OCI-M1 (cell line): ENCODE measurements at places on chromosomes 7 and 10.

DNA sequence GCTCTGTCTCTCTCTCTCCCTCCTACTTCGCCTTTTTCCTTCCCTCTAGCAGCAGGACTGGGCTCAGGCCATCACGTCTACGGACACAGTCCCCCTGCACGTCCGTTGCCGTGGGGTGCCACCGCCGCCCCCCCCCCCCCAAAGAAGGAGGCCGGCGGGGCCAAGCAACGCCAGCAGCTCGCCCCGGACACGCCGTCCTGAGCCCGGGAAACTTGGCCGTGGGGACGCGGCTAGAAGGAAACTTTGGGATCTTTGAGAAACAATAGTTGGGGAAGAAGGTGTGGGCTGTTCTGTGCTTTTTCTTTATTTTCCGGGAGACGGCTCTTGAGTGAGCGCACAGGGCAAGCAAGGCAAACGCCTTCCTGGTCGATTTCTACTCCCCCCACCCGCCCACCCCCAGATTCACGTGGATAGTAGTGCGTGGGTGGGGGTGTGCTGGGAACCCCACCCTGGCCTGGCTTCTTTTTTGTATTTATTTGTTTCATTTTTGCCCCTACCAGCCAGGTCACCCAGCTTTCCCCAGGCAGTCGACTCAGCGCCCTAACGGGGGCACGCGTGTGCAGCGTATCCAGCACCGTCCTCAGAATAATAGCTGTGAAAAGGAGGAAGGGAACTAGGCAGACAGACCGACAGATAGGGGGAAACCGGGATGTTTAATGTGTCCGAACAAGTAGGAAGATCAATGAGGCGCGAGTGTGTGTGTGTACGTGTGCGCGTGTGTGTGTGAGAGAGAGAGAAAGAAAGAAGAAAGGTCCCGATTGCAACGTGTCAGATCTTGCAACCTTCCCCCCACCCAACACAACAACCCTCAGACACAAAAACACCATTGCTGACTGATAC, 1.4 kb downstream of the MXI1 start:
- DNase-seq = peak; percentile 87

- no peak for DNase-seq
Observed at GRCh38 chr7:50978633-50979215, 196.0 kb upstream of the GRB10 start.

GRCh38 chr10:116665541-116666125, 44.9 kb downstream of the PNLIPRP2 start:
- no peak for DNase-seq

DNA sequence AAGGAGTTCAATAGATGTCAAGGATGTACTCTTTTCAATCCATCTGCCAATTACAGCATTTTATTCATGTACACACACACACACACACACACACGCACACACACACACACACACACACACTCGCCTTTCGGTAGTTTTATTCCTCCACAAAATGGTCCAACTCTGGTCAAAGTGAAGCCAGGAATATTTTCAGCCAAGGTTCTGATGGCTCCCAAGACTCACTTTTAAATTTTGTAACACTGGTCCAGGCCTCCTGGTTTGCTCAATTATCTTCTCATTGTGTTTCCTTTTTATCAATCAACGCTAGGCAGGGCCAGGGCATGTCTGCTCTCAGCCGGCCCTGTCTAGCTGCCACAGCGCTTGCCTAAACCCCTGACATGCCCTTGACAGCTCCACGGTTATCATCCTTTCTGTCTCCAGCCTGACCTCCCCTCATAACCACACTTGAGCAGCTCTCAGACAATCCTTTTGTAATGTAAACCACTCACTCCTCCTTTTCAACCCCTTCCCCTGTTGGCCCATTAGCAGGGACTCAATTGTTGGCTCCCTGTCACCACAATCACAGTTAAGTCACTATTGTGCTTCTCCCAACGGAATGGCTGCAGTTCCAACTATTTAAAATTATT, 115.1 kb downstream of the ICA1 start:
- no peak for DNase-seq

GRCh38 chr7:47938574-47939165, 9.6 kb downstream of the PKD1L1 start:
- DNase-seq = no peak

DNA sequence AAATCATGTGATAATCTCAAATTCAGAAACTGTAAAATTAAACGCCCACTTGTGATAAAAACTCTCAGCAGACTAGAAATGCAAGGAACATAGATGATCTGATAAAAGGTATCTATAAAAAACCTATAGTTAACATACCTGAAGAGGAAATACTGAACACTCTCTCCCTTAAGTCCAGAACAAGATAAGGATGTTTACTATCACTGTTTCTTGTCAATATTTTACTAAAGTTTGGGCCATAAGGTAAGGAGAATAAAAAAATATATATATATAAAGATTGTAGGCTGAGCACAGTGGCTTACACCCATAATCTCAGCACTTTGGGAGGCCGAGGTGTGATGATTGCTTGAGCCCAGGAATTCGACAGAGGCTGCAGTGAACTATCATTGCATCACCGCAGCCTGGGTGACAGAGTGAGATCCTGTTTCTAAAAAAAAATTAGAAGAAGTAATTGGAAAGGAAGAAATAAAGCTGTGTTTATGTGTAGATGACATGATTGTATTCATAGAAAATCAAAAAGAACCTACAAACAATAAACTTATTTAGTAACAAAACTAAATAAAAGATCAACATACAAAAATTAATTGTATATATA, 28.4 kb downstream of the MPLKIP start:
- DNase-seq = no peak

GRCh38 chr10:79034271-79034876, 34.4 kb upstream of the ZMIZ1 start:
- DNase-seq = no peak

- DNase-seq = no peak
Observed at GRCh38 chr10:78775891-78776290, 292.9 kb upstream of the ZMIZ1 start.

- DNase-seq = no peak
Observed at GRCh38 chr7:150937848-150938561, 40.1 kb downstream of the KCNH2 start.

GRCh38 chr10:114631090-114631665, 26.9 kb downstream of the ABLIM1 start:
- no peak for DNase-seq

DNA sequence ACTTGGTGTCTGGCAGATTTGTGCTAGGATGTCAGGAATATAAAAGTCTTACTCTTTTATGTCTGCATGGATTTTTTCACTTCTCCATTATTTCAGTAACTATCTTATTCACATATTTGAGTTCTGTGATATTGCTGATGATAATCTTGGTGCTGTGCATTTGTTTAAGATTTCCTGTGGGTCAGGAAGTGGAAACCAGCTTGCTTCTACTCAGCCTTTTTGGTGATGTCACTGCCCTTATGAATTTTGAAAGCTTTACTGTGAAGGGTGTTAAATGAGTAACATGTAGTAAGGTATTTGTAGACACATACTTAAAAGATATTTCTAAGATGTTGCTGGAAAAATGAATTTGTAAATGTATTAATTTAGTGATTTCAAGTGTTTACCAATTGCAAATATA, 69.5 kb upstream of the VOPP1 start:
- DNase-seq = no peak

DNA sequence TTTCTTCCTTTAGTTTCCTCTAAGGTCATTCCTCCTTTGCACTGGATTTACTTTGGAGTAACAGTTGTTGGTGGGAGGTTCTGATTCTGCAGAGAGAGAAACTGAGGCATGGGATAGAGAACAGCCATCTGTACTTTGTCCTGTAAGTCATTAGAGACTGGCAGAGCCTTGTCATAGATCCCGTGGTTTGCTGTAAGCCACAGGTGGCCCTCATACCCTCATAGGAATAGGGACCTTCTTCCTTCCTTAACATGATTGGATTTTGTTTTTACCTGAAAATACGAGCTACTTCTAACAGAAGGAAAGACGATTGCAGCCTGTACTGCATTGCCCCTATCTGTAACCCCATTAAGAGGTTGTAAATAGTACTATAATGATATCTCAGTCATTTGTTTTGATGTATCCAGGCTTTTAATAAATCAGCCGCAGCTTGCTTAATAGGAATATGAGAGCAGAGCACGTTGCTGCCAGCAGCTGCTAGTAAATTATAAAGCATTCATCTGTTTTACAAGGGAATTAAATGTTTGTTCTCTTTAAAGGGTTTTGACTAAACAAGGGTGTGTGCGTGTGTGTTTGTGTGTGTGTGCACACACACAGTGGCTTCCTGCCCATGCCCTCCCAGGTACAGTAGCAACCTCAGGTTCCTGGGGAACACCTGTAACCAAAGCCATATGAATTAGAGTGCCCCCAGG, 249.8 kb downstream of the AUTS2 start:
- DNase-seq = no peak

GRCh38 chr10:15225511-15225910, 57.0 kb upstream of the NMT2 start:
- no peak for DNase-seq

DNA sequence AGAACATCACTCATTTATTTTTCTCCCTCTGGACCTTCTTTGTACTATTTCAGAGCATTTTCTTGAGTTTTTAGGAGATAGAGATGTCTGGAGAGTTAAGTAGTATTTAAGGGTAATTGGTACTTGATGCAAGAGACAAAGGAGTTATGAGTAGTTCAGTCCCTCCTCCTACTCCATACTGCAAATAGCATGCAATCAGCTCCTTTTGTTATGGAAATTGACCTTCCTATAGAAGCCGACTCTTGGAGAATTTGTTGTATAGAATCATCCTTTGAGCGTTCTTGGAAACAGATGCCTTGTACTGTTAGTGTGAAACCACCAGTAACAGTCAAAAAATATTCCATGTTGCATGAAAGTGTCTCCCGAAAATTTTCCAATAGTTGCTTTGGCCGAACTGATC, 428.2 kb upstream of the GALNT17 start:
- DNase-seq = no peak

GRCh38 chr10:21069929-21070700, 173.0 kb upstream of the NEBL start:
- no peak for DNase-seq

GRCh38 chr10:6275022-6275997, 72.6 kb downstream of the PFKFB3 start:
- peak; percentile 5 for DNase-seq

DNA sequence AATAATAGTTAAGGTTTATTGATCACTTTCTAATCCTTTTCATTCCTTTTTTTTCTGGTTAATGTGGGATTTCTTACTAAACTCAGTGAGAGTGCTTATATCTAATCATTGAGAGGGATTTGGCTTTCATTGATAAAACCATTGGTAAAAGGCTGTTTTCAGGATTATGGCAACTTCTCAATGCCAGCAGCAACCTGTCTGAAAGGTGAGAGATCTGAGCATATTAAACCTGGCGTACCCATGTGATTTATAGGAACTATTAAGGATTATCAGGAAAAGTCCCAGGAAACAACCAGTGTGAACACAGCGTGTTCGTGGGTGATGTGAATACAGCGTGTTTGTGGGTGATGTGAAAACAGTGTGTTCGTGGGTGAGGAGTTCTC, 65.9 kb downstream of the PDIA4 start:
- DNase-seq = no peak

DNA sequence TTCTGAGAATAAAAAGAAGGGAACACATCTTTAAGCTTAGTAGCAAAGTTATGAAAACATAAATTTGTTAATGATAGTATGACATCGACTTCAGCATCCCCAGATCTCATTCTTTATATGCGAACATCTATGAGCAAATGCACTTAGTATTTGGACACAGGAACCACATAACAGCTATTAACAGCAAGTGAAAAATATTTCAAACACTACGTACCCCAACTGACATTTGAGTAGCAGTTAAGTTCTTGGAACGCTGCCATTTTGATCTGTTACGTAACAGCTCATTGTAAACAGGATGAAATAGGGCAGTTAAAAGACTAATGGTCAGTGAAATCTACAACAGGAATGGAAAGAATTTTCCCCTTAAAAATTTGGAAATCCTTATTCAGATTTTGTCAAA, 428.9 kb downstream of the TNS3 start:
- peak; percentile 20 for DNase-seq

- DNase-seq = no peak
Observed at GRCh38 chr7:48971173-48971572, 46.8 kb downstream of the CDC14C start.

- no peak for DNase-seq
Observed at GRCh38 chr10:62689712-62690111, 114.8 kb upstream of the ADO start.

DNA sequence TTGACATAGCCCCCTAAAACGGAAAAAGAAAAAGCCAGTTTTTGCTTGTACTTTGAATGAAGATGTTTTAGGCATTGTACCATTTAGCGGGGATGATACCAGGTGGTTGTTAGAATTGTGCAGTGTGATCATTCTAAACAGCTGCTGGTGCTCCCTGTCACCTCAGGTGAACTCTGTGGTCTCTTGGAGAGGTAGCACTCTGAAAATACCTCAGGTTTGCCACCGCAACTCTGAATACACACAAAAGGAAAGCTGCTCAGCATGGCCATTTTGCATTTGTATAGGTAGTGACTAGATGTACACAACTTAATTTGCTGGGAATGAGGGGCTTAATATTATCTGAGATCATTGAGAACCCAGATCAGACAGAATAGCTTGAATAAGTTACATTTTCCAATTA, 52.6 kb downstream of the PLEKHA8 start:
- no peak for DNase-seq

DNA sequence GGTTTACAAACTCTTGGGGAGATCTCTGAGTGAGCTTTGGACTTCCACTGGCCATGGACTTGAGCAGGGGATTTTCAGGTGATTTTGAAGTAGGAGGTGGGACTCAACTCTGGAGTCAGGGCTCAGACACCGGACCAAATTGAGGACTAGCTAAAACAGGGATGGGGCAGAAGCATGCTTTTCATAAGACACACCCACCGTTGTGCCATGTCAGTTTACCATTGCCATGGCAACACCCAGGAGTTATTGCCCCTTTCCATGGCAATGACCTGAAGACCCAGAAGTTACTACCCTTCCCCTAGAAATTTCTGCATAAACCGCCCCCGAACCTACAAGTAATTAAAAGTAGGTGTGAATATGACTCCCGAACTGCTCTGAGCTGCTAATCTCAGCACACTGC, 320.7 kb downstream of the GRID1 start:
- no peak for DNase-seq

DNA sequence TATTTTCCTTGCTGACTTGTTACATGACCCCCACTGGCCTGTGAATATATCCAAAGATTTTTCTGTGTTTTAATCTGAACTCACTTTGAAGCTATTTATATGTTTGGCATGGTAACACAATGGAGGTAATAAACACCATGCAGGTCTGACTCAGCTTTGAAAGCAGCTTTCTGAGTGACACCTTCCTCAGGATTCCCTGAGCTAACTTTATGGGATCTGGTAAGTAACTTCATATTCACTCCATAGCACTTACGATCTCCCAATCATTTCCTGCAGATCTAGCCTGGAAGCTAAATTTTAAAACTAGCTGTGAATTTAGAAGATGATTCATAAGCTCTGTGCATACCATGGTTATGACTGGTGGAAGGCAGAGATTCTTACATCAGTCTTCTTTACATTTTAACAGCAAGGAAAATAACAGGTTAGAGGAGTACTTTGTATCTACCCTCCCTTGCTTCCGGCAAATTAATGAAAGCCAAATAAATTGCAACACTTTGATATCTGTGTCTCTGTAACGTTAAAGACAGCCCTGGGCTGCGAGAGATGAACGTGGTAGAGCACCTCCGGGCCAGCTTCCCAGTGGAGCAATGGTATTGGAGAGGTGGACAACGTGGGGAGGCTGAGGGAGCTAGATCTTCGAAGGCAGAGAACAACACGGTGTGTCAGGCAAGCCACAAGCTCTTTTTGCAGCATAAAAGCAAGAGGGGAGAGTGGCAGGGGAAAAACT, 170.2 kb upstream of the KLF14 start:
- no peak for DNase-seq
